ENCODE measurements at places on chromosomes 2 and 18.

DNA sequence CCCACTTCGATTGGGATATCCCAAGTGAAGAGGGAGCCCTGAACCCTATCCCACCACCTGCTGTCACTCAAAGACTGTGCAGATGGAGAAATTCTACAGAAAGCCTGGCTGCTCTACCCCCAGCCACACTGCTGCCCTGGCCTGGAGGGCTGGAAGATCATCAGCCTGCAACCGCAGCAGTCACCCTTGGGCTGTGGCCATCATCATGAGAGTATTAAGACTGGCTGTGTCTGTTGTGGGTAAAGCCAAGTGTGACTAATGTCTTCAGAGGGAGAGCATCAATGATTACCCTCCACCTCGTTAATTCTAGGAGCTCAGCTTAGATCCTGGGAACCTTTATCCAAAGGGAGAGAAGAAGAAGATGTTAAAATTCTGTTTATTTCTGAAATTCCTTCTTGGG, 221.5 kb downstream of the TFCP2L1 start:
- DNase-seq: no peak

DNA sequence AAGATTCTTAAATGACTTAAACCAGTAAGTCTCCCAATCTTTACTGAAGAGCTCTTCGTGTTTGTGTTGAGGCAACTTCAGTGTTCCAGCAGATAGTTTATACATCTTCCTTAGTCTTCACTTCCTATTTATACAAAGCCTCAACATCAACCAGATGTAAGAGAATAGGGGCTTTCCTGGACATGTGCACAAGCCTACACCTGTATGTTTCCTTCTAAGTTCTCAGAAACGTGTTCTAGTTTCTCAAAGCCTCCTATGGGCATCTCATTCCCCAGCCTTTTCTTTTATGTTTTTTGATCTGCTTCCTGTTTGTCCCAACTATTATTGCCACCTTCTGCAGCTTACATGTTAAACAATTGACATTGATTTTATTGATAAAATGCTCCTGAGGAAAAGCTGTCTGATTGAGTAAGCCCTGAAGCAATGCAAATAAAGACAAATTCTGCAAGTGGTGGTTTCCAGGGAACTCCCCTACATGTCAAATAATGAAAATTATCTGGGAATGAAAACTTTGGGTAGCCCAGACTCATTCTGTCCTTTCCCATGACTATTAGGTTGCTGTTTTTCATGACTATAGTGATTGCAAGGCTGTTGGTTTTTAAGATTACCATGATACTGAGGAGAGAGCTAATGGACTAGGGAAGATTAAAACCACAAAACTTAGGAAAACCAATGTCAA, 663.3 kb upstream of the ACVR2A start:
- no peak for DNase-seq

- no peak for DNase-seq
Observed at GRCh38 chr2:208584378-208584985, 177.9 kb downstream of the PTH2R start.

GRCh38 chr18:59357928-59358327, 1.1 kb downstream of the LMAN1 start:
- peak; percentile 14 for DNase-seq

GRCh38 chr18:59730896-59731295, 33.7 kb upstream of the CCBE1 start:
- peak; percentile 5 for DNase-seq

DNA sequence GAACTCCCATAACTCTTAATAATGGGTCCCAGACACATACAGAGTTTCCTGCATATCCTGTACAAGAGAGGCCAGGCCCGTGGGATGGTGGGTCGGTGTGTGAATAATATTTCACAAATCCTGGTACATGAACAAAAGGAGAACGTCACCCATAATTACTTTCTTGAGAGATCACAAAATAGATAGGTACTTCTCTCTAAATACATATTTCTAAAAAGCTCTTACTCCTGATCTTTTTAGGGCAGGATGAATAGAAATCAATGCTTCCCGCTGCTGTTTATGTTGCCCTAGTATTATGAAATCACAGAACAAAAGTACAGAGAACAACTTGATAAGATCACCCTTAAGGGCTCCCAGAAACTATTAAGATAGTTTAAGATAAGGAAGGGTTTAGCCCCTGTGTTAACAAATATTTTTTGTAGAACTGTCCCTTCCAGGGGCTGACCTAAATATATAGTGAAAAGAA, 5.4 kb downstream of the IRS1 start:
- no peak for DNase-seq

DNA sequence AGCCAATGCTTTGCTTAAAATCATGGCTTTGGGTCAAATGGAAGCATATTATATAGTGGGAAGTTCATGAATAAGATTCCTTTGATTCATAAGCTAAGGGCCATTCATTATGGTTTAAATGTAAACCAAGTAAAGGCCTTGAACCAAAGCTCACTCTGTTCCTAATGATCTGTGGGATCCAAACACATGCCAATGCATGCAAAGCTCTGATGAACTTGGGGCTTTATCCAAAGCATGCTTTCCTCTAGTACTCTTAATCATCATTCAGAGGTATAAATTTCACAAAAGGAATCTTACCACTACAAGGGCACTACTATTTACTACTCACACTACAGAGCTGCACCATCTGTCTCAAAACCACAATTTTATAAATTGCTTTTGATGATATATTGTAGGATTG, 102.8 kb upstream of the RBMS1 start:
- no peak for DNase-seq

GRCh38 chr2:120174963-120175581, 48.1 kb downstream of the TMEM185B start:
- no peak for DNase-seq

DNA sequence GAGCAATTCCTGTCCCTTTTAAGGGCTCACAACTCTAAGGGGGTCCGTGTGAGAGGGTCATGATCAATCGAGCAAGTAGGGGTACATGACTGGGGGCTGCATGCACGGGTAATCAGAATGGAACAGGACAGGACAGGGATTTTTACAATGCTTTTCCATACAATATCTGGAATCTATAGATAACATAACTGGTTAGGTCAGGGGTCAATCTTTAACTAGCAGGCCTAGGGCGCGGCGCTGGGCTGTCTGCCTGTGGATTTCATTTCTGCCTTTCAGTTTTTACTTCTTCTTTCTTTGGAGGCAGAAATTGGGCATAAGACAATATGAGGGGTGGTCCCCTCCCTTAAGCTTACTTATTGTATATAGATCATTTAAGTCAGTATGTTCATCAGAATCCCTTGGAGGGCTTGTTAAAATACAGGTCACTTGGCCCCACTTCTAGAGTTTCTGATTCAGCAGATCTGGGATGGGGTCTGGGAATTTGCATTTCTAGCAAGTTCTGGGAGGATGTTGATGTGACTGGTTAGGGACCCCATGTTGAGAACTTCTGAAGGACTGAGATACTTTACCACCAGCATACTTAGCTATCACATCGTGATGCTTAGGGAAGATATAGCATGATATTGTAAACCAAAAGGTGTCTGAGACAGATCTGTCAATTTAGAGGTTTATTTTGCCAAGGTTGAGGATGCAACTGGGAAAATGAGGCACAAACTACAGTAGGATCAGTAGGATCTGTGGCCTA, 2.8 kb upstream of the INPP4A start:
- no peak for DNase-seq

- no peak for DNase-seq
Observed at GRCh38 chr2:178825183-178825582, 18.0 kb upstream of the TTN start.

- DNase-seq: no peak
Observed at GRCh38 chr2:178251151-178251955, 57.0 kb downstream of the OSBPL6 start.

GRCh38 chr18:13382366-13382953, 163.9 kb downstream of the LDLRAD4 start:
- peak; percentile 56 for DNase-seq

DNA sequence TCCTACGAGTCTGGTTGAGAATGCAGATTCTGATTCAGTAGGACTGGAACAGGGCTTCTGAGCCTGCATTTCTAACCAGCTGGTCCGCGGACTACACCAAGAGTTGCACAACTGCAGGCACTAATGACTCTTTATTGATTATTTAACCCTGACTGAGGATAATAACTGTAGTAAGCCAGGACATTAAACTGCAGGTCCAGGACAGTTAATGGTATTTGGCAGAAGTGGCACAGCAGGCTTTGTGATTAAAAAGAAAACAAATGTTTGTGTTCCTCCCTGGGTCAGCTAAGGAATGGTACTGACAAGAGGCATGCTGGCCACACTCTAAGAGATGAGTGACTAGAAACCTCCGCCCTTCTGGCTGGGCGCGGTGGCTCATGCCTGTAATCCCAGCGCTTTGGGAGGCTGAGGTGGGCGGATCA, 59.4 kb downstream of the ALPK2 start:
- no peak for DNase-seq

DNA sequence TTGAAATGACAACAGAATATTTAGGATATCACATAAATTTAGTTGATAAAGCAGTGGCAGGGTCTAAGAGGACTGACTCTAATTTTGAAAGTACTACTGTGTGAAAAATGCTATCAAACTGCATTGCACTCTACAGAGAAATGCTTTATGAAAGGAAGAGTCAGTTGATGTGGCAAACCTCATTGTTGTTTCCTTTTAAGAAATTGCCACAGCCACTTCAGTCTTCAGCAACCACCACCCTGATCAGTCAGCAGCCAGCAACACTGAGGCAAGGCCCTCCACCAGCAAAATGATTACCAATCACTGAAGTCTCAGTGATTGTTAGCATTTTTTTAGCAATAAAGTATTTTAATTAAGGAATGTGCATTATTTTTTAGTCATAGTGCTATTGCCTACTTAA, 488.7 kb upstream of the SLC39A10 start:
- DNase-seq: no peak
